Neural progenitor cell (in vitro differentiated cells): ENCODE measurements at places on chromosomes 2 and 18. TPM values are rescaled to one million over a fixed set of nuclear protein-coding genes. Genes with fewer than 3 reads are reported as not detected.

DNA sequence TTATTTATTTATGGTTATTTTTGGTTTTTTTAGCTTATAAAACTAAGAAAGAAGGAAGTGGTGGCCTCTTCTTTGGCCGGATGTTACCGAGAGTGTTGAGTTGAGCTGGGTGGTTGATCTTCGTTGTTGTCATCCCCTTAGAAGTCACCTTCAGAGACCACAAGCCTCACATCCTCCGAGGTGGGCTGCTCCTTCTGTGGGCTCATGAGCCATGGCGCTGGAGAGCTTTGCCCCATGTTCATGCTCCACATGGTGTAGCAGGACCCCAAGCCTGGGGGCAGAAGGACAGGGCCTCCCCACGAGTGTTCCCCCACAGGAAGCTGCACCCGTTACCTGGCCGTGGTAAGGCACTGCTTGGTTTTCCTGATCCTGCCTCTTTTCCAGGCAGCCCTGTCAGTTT, 23.4 kb downstream of the SNTG2 start:
- DNase-seq, result no peak
- H3K27me3 ChIP-seq, result no peaks in the 10 kb centered on the region
- H3K27ac ChIP-seq, result no peak overlapping the region
- no peak overlapping the region for H3K4me3 ChIP-seq
- peaks cover 1% of the 10 kb centered on the region for H3K4me1 ChIP-seq

DNA sequence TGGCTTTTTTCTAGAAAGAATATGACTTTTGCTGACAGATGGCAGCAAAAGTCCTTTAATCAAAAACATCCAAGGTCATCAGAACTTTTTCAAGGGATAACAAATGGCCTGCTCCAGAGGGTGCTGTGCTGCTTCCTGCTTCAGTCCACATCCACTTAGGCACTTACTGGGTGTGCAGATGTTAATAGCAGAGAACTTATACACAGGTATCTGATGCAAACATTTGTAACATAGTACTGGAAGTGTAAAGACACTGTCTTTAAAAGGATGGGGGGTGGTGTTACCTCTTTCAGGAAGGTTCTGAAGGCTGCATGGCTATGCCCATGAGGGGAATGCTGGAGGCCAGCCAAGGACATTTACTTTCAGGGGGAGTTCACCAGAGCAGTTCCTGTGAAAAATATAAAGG, 5.5 kb downstream of the HOXD8 start:
- peaks cover 100% of the 10 kb centered on the region for H3K27me3 ChIP-seq
- H3K27ac ChIP-seq, result no peak overlapping the region
- no peak for DNase-seq
- peaks cover 3% of the 10 kb centered on the region for H3K4me1 ChIP-seq

- DNase-seq, result no peak
- H3K36me3 ChIP-seq, result no peaks in the 10 kb centered on the region
- peaks cover 9% of the 10 kb centered on the region for H3K4me1 ChIP-seq
- no peaks in the 10 kb centered on the region for H3K27me3 ChIP-seq
These were observed 229.2 kb downstream of the ANAPC1 start for GRCh38 chr2:111654829-111655228.

GRCh38 chr2:104474716-104475115, 379.2 kb upstream of the POU3F3 start:
- no peaks in the 10 kb centered on the region for H3K36me3 ChIP-seq
- peaks cover 34% of the 10 kb centered on the region for H3K4me1 ChIP-seq
- no peak for DNase-seq
- no peak overlapping the region for H3K4me3 ChIP-seq
- H3K27ac ChIP-seq, result no peak overlapping the region

- no peak overlapping the region for H3K27ac ChIP-seq
- H3K36me3 ChIP-seq, result no peaks in the 10 kb centered on the region
- no peak overlapping the region for H3K4me3 ChIP-seq
- no peak for DNase-seq
These were observed 713.6 kb upstream of the POU3F3 start for GRCh38 chr2:104140361-104140760.

GRCh38 chr2:180125245-180125962, 118.3 kb upstream of the CWC22 start:
- H3K27ac ChIP-seq, result no peak overlapping the region
- H3K4me3 ChIP-seq, result no peak overlapping the region
- peaks cover 11% of the 10 kb centered on the region for H3K4me1 ChIP-seq
- H3K36me3 ChIP-seq, result no peaks in the 10 kb centered on the region

GRCh38 chr2:158750458-158751125, 44.5 kb upstream of the DAPL1 start:
- H3K27ac ChIP-seq, result no peak overlapping the region
- no peak for DNase-seq
- no peak overlapping the region for H3K4me3 ChIP-seq
- peaks cover 6% of the 10 kb centered on the region for H3K4me1 ChIP-seq
- peaks cover 40% of the 10 kb centered on the region for H3K27me3 ChIP-seq

- H3K36me3 ChIP-seq, result peaks cover 19% of the 10 kb centered on the region
- peaks cover under 1% of the 10 kb centered on the region for H3K27me3 ChIP-seq
- no peak overlapping the region for H3K27ac ChIP-seq
- no peak overlapping the region for H3K4me3 ChIP-seq
These were observed 10.1 kb downstream of the ZNF521 start for GRCh38 chr18:25341831-25342230.

- H3K27ac ChIP-seq, result peak overlapping the region; percentile 57
- H3K27me3 ChIP-seq, result no peaks in the 10 kb centered on the region
- peak; percentile 56 for DNase-seq
- H3K4me3 ChIP-seq, result no peak overlapping the region
These were observed 9.1 kb downstream of the PCARE start for GRCh38 chr2:29065068-29065811.

DNA sequence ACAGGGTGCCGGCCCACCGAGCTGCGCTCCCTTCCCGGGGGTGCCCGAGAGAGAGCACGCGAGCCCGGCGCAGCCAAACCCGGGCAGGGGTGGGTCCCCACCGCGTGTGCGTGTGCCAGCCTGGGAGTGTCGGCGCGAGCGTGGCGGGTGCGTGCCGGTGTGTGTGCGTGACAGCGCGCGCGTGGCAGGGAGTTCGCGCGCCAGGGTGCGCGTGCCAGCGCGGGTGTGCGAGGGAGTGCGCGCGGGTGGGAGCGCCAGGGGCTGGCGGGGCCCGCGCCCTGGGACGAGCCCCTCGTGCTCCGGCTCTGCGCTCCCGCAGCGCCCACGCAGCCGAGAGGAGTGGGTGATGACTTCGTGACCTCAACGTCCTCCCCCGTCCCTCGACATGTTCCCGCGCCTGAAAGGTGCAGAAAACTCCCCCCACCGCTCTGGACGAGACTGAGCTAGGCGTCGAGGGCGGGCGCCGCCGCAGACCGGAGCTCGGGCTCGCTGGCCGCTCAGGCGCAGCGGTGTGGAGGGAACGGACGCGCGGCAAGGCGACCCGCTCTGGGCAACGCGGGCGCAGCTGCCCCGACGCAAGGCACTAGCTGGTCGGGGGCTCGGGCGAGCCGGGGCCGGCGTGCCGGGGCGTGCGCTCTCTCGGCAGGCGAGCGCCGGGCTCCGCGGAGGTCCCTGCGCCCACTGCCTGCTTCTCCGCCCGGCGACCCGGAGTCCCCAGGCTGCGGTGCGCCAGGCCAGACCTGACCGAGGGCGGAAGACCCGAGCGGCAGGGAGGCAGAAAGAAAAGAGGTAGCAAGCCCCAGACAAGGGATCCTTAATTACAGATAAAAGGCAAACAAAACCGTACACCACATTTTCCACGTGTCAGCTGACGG, 582.8 kb downstream of the ZEB2 start:
- peak; percentile 86 for DNase-seq
- peaks cover 79% of the 10 kb centered on the region for H3K4me1 ChIP-seq
- peak overlapping the region; percentile 47 for H3K4me3 ChIP-seq
- no peaks in the 10 kb centered on the region for H3K36me3 ChIP-seq

DNA sequence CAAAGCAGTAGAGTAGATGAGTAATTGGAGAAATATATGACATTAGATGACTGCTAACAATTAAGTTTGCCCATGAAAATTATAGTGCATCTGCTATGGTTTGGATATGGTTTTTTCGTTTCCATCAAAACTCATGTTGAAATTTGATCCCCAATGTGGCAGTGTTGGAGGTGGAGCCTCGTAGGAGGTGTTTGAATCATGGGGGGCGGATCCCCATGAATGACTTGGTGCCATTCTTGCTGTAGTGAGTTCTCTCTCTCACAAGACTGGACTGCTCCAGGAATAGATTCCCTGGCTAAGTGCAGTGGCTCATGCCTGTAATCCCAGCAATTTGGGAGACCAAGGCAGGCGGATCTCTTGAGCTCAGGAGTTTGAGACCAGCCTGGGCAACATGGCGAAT, 9.7 kb upstream of the CUL3 start:
- no peak for DNase-seq
- H3K27ac ChIP-seq, result no peak overlapping the region
- no peaks in the 10 kb centered on the region for H3K27me3 ChIP-seq
- no peaks in the 10 kb centered on the region for H3K36me3 ChIP-seq

GRCh38 chr2:39000552-39000951, 110.9 kb downstream of the ARHGEF33 start:
- H3K27me3 ChIP-seq, result no peaks in the 10 kb centered on the region
- peaks cover 9% of the 10 kb centered on the region for H3K4me1 ChIP-seq
- peaks cover 25% of the 10 kb centered on the region for H3K36me3 ChIP-seq
- no peak overlapping the region for H3K27ac ChIP-seq
- H3K4me3 ChIP-seq, result no peak overlapping the region

DNA sequence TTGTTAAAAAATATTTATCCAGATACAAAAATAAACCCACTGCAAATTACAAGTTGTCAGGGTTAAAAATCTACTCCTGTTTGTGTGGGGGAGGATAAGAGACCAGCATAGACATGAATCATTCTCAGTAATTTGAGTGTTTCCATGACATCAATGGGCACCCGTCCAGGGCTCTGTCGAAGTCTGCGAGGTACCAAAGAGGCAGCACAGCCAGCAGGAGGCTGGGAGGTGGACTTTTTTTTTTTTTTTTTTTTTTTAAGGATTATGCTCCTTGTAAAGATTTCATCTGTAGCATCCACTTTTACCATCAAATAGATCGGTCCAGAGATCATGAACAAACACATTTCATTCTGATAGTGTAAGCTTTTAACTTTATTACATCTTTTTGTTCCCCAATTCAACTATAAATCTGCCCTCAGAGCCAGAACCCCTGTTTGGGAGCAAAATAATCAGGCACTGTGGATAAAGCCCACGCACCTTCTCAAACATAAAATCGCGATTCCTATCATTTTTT, 182.0 kb downstream of the TCF4 start:
- no peak overlapping the region for H3K4me3 ChIP-seq
- H3K36me3 ChIP-seq, result no peaks in the 10 kb centered on the region
- peak; percentile 12 for DNase-seq
- H3K4me1 ChIP-seq, result peaks cover 70% of the 10 kb centered on the region

DNA sequence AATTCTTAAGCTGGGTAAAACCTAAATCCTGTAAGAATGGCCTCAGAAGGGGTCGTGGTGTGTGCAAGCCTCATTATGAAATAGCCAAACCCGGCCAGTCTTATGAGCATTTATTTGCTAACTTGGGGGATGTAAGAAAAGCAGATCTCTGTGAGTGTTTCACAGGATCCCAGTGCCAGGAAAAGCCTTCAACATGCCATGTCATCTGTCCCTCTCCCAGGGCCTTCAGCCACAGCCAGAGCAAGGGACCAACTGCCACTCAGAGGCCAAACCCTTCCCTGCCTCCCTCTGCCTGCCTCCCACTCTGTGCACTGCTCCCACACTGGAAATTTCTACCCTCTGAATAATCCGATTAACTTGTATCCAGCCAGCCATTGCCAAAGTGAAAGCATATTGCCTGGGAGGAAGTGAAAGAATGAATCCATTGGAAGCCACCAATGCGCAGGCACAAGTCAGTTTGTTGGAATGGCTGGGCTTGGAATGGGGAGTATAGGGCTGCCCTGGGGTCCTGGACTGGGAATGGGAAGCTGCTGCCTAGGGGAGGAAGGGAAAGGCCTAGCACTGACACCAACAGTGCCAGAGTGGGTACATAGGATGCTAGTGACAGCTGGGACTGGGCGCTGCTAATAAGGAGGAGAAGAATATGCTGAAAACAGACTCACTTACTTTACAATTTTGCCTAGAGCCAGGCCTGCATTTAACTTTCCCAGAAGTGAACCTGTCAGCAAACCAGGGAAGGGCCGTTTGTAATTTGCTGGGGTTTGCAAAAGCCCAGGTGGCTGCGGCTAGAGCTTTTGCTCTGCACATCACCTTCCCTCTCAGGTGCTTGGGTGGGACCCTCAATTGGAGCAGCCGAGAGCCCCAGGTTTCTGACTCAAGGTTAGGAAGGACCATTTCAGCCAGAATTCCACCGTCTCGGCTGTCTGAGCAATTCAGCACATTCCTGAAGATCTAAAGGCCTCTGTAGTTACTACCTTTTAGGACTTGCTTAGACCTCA, 146.6 kb upstream of the NCK2 start:
- no peak for DNase-seq
- no peak overlapping the region for H3K27ac ChIP-seq
- no peak overlapping the region for H3K4me3 ChIP-seq

- DNase-seq, result no peak
- H3K4me3 ChIP-seq, result no peak overlapping the region
- no peaks in the 10 kb centered on the region for H3K4me1 ChIP-seq
These were observed 297.3 kb downstream of the PLCL1 start for GRCh38 chr2:198101688-198102087.

- no peak overlapping the region for H3K27ac ChIP-seq
- H3K27me3 ChIP-seq, result no peaks in the 10 kb centered on the region
- peaks cover 8% of the 10 kb centered on the region for H3K4me1 ChIP-seq
- H3K4me3 ChIP-seq, result peak overlapping the region; percentile 61
These were observed 26.8 kb downstream of the THAP4 start for GRCh38 chr2:241609859-241610793.

GRCh38 chr2:68970566-68971265, 3.7 kb upstream of the GKN1 start:
- H3K27ac ChIP-seq, result no peak overlapping the region
- no peaks in the 10 kb centered on the region for H3K4me1 ChIP-seq
- H3K36me3 ChIP-seq, result no peaks in the 10 kb centered on the region
- H3K4me3 ChIP-seq, result no peak overlapping the region
- no peaks in the 10 kb centered on the region for H3K27me3 ChIP-seq

GRCh38 chr2:163155279-163155883, 316.8 kb upstream of the KCNH7 start:
- no peak overlapping the region for H3K4me3 ChIP-seq
- H3K36me3 ChIP-seq, result no peaks in the 10 kb centered on the region
- DNase-seq, result peak; percentile 48
- no peaks in the 10 kb centered on the region for H3K27me3 ChIP-seq
- H3K4me1 ChIP-seq, result no peaks in the 10 kb centered on the region

- no peaks in the 10 kb centered on the region for H3K4me1 ChIP-seq
- no peak overlapping the region for H3K27ac ChIP-seq
- no peak for DNase-seq
- no peaks in the 10 kb centered on the region for H3K27me3 ChIP-seq
- no peak overlapping the region for H3K4me3 ChIP-seq
These were observed 21.4 kb upstream of the EML4 start for GRCh38 chr2:42147641-42148274.

The LHCGR gene
- not detected in 2 replicates for total RNA-seq

The ZBTB7C gene
- total RNA-seq, result 0.15 and 2.3 TPM in 2 replicates

The CRYGD gene
- total RNA-seq, result not detected in 2 replicates

The LAMA1 gene
- 80.3 and 95.4 TPM in 2 replicates for total RNA-seq

The DPP10 gene
- total RNA-seq, result 3.4 and 6.5 TPM in 2 replicates

The RGPD4 gene
- 0.06 and 0.07 TPM in 2 replicates for total RNA-seq

The GALR1 gene
- total RNA-seq, result not detected in 2 replicates

The ALLC gene
- total RNA-seq, result not detected in 2 replicates

The MEP1B gene
- total RNA-seq, result not detected in 2 replicates

The IL37 gene
- total RNA-seq, result 0.93 TPM in 1 of 2 replicates, not detected in the other

The RTKN gene
- 11.4 and 40.0 TPM in 2 replicates for total RNA-seq

The SERPINB7 gene
- not detected in 2 replicates for total RNA-seq

The NEB gene
- 0.49 and 0.53 TPM in 2 replicates for total RNA-seq
